ENCODE measurements at places on chromosomes 13 and 19.

GRCh38 chr19:38719761-38720558 is 24.3 kb downstream of the CAPN12 start:
- no peak for DNase-seq

- DNase-seq: no peak
Observed at GRCh38 chr13:62085337-62086229, 669.9 kb upstream of the PCDH20 start.

GRCh38 chr19:52237771-52238400 is 31.5 kb upstream of the ZNF766 start:
- DNase-seq: no peak

DNA sequence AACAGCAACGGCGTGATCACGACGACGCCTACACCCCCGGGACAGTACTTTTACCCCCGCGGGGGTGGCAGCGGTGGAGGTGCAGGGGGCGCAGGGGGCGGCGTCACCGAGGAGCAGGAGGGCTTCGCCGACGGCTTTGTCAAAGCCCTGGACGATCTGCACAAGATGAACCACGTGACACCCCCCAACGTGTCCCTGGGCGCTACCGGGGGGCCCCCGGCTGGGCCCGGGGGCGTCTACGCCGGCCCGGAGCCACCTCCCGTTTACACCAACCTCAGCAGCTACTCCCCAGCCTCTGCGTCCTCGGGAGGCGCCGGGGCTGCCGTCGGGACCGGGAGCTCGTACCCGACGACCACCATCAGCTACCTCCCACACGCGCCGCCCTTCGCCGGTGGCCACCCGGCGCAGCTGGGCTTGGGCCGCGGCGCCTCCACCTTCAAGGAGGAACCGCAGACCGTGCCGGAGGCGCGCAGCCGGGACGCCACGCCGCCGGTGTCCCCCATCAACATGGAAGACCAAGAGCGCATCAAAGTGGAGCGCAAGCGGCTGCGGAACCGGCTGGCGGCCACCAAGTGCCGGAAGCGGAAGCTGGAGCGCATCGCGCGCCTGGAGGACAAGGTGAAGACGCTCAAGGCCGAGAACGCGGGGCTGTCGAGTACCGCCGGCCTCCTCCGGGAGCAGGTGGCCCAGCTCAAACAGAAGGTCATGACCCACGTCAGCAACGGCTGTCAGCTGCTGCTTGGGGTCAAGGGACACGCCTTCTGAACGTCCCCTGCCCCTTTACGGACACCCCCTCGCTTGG is 966 bp downstream of the JUNB start:
- no peak for DNase-seq

DNA sequence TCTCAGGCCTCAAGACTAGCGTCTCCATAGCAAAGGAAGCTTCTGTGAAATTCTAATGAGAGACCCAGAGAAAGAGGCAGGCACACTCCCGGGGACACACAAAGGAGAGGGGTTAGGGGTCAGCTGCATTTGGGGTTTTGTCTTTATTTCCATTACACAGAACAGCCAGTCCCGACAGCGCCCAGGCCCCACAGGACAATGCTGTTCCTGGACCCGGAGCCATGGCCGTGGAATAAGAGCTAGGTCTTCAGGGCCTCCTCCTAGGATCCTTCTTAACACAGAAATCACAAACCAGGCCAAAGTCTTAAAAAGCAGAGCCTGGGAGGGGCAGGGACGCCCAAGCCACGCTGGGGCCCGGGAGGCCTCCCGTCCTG is 22.8 kb downstream of the KCTD15 start:
- no peak for DNase-seq

- DNase-seq: no peak
Observed at GRCh38 chr19:35355791-35356460, 2.3 kb upstream of the FFAR3 start.

DNA sequence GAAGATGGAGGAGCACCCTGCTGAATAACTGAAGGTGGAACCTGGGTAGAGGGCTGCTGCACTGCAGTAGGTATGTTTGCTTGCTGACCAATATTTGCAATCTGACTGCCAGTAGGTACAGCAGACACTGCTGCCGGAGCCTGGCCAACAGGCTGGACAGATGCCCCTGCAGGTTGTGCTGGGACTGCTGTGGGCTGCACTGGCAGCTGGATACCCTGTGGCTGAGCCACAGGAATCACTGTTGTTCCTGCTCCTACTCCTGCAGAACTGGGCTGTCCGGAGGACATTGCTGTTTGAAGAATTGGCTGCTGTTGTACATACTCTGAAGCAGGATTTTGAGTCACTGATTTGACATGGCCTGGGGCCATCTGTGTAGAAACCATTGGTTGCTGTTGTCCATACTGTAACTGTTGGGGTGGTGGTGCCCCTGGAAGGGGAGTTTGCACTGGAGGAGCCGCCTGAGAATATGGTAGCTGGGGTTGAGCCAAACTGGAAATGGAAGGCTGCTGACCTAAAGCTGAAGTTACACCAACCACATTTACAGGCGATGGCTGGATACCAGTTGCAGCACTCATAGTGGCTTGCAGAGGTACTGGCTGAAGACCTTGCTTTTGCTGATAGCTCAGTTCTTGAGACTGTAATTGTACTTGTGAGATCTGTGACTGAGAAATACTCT is 2.2 kb downstream of the TSC22D1 start:
- DNase-seq: peak; percentile 49

DNA sequence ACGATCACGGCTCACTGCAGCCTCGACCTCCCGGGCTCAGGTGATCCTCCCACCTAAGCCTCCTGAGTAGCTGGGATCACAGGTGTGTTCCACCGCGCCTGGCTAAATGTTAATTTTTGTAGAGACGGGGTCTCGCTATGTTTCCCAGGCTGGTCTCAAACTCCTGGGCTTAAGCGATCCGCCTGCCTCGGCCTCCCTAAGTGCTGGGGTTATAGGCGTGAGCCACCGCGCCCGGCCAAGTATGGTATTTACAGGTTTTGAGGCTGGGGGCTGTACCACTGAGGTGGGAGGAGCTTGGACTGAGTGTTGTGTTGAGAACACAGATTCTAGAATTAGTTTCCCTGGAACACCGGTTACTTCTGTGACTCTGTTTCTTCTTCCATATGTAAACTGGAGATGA is 452 bp upstream of the PPM1N start:
- DNase-seq: no peak

GRCh38 chr13:102699504-102699903 is 4.7 kb upstream of the METTL21C start:
- DNase-seq: no peak

- no peak for DNase-seq
Observed at GRCh38 chr19:48683349-48683748, 10.5 kb upstream of the NTN5 start.

DNA sequence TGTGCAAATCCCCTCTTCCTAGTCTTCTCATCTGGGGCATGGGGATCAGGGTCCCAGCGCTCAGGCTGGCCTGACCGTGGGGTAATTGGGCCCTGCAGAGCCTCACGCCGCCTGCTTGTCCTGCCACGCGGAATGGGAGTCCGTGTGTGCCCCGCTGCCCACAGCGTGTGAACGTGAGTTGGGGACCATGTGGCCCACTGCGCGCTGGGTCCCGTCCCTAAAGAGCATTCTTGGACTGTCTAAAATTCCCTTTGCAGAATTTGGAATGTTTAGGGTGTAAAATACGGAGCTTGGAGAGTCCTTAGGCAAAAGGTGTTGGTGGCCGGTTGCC is 2.9 kb downstream of the TMPRSS9 start:
- no peak for DNase-seq

DNA sequence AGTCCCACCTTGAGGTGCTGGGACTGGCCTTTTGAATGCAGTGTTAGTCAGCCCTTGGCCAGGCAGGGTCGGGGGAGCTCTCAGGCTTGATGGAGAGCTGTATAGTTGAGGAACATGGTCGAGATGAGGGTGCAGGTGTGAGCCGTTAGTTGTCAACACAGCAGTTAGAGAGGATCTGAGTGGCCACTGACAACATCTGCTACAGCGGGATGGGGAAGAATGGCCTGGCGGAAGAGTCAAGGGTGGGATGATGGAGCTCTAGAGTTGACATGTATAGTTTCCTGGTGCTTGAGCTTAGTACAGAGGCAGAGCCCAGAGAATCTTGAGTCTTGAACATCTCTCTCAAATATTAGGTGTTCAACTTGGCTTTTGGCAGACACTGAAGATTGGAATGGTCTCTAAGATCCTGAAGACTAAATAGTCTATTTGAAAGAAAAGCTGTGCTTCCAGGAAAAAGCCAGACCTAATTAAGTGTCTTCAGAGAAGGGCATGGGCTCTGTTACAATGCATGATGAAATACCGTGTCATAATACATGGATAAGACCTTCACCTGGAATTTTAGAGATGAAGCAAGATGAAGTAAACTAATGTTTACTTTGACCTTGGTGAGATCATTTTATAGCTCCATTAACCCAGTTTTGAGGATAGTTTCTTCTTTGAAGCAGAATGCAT is 9.7 kb downstream of the PCCA start:
- DNase-seq: no peak

DNA sequence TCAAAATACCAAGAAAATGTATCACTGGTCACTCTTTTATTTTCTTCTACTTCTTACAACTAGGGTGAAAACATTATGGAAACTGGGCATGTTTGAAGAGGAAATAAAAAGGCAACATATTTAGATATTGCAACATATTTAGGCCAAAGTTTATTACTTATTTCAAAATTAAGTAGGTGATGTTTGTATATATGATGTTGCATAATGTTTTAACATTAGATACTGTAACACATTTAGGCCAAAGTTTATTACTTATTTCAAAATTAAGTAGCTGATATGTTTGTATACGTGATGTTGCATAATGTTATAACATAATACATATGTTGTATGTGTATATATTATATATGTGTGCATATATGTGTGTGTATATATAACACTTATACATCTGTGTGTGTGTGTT is 451.3 kb downstream of the LIG4 start:
- DNase-seq: no peak

GRCh38 chr13:96769874-96770273 is 224.4 kb downstream of the OXGR1 start:
- no peak for DNase-seq

- peak; percentile 57 for DNase-seq
Observed at GRCh38 chr19:23698711-23699520, 11.9 kb upstream of the ZNF675 start.

- DNase-seq: no peak
Observed at GRCh38 chr19:18611327-18612050, 1.2 kb upstream of the TMEM59L start.

DNA sequence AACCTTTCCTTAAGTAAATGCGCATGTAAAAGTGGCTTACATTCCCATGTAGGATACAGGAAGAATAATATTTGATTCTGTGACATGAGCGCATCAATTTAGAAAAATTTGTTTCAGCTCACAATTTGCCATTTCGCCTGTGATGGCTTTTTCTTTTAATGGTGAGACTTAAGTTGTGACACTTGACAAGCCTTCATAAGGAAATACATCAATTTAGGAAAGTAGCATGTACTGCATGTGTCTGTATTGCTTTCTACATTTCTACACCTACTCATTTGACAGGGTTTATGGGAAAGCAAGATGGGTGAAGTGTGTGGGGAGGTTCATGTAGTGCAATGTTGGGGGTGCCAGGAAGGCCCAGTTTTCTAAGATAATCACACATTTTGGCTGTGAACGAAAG is 12.1 kb upstream of the SCEL start:
- no peak for DNase-seq

- DNase-seq: no peak
Observed at GRCh38 chr13:73948848-73949529, 185.2 kb downstream of the KLF12 start.

DNA sequence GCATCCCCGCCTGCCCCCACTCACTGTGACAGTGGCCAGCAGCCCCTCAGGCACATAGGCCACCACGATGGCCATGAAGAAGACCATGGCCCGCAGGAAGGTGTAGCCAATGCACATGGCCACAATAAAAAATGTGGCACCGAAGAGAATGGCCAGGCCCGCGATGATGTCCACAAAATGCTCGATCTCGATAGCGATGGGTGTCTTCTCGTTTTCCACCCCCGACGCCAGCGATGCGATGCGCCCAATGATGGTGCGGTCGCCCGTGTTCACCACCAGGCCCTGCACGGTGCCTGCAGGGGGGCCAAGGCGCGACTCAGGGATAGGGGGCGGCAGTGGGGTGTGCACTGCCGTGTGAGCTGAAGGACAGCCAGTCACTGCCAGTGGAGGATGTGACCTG is 3.7 kb downstream of the ATP4A start:
- no peak for DNase-seq

GRCh38 chr19:12789098-12789903 is 2.0 kb upstream of the JUNB start:
- DNase-seq: no peak

DNA sequence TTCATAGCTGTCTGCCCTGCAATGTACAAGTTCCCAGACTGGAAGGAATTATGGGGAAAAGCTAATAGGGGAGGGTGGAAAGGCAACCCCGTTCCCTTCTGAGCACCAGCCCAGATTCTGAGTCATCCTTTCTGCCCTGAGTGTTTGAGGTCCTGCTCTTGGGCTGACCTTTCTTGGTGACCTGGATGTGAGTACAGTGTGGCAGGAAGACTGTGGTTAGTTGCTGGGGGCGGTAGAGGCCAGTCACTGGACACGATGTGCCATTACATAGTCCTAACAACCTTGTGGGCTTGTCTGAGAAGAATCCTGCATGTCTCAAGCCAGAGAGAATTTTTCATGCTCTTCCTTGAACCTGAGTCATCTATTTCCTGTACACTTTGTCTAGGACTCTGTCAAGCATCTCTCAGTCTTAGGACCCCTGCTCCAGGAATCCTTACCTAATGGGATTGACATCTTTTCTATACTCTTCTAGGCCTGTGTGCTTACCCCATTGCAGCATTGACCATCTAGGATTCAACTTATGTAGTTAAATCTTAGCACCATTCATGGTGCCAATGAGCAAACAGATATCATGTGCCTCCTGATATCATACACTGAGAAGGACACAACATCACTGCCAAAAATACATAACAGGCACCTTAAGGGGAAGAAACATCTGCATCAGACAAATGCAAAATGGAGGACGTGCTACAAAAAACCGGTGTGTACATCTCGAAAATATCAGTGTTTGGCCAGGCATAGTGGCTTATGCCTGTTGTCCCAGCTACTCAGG is 8.1 kb upstream of the ANGPTL4 start:
- DNase-seq: no peak

DNA sequence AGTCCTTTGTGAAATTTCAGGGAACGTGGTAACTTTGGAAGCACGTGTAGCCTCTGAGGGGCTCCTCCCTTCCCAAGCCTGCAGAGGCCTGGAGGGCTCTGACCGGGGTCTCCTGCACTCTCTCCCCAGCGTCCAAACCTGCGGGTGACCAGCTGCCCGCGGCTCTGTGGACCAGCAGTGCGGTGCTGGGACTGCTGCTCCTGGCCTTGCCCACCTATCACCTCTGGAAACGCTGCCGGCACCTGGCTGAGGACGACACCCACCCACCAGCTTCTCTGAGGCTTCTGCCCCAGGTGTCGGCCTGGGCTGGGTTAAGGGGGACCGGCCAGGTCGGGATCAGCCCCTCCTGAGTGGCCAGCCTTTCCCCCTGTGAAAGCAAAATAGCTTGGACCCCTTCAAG is 2.7 kb upstream of the TPGS1 start:
- DNase-seq: no peak
